ENCODE measurements at places on chromosomes 2 and 18.

GRCh38 chr2:12037301-12037700 lies 290.9 kb downstream of the LPIN1 start:
- DNase-seq = no peak

DNA sequence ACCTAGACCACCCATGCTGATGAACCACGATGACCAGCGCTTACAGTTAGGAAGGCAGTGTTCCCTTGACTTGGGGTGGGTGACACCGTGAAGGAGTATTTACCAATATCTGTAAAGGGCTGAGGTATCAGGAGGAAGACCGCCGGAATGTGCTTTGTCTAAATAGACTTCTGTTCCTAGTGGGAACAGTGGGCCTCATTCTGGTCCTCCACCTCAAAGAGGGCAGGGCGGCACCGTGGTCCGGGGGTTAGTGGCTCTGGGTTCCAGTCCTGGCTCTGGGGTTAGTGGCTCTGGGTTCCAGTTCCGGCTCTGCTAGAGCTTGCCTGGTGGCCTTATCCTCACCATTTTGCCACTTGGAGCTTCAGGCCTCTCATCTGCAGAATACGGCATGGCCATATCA lies 91.6 kb upstream of the SMAD2 start:
- no peak for DNase-seq

GRCh38 chr2:13050764-13051163 lies 334.0 kb downstream of the TRIB2 start:
- no peak for DNase-seq

- peak; percentile 78 for DNase-seq
These were observed 29.9 kb upstream of the NT5DC4 start for GRCh38 chr2:112690853-112691401.

GRCh38 chr2:218271865-218272530 lies 1.7 kb downstream of the PNKD start:
- no peak for DNase-seq

GRCh38 chr2:24214880-24215279 lies 40.0 kb downstream of the FAM228A start:
- DNase-seq = no peak

DNA sequence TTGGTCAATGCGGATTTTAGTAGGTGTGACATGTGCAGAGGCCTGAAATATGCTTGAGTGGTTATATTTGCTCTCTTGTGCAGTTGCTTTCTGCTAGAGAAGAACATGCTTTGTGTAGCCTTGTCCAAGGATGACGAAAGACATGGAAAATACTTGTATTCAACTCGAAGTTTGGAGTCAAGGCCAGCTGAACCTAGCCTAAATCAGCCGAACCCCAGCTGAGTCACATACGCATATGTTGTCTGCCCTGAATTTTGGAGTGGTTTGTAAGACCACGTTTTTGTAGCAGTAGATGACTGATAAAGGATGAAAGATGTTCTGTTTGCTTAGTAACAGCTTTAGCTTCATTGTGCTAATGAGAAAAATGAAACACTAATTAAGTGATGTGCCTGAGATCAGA lies 22.5 kb upstream of the SPAG16 start:
- no peak for DNase-seq

DNA sequence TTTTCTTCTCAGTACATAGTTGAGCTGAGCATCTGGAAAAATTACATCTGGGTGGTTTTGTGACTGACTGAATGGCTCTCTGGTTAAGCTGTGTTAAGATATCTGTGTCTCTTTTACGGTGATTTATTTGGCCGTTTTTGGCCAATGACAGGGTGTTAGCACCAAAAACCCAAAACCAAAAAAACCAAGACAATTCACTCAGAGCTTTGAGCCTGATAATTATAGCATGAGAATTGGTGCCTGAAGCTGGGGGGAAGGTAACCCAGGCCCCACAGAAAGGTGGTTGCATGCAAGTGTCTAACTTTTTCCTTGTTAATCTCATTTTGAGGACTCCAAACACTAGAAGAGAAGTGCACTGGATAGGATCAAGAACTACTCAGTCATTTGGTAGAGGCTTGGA lies 4.5 kb downstream of the CD28 start:
- DNase-seq = no peak

GRCh38 chr18:54209471-54210180 lies 14.8 kb downstream of the MBD2 start:
- peak; percentile 64 for DNase-seq

- DNase-seq = no peak
These were observed 59.3 kb upstream of the RFX8 start for GRCh38 chr2:101534149-101534611.

GRCh38 chr18:55509631-55510324 lies 78.2 kb downstream of the TCF4 start:
- DNase-seq = peak; percentile 89

DNA sequence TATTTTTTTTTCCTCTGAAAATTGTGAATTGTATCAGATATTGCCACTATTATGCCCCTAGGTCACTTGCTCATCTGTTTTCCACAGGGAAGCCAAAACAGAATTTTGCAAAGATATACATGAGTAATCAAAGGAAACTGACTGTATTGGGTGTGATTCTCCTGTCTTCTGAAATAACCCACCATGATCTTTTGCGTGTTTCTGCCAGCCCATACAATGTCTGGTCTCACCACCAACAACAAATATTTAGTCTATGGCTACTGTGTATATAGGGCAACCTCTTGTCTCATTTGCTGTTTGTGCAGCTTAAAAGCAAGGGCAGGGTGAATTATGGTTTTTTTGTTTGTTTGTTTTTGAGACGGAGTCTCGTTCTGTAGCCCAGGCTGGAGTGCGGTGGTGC lies 26.5 kb downstream of the EPAS1 start:
- DNase-seq = no peak

GRCh38 chr2:84441036-84441435 lies 18.0 kb downstream of the SUCLG1 start:
- no peak for DNase-seq

DNA sequence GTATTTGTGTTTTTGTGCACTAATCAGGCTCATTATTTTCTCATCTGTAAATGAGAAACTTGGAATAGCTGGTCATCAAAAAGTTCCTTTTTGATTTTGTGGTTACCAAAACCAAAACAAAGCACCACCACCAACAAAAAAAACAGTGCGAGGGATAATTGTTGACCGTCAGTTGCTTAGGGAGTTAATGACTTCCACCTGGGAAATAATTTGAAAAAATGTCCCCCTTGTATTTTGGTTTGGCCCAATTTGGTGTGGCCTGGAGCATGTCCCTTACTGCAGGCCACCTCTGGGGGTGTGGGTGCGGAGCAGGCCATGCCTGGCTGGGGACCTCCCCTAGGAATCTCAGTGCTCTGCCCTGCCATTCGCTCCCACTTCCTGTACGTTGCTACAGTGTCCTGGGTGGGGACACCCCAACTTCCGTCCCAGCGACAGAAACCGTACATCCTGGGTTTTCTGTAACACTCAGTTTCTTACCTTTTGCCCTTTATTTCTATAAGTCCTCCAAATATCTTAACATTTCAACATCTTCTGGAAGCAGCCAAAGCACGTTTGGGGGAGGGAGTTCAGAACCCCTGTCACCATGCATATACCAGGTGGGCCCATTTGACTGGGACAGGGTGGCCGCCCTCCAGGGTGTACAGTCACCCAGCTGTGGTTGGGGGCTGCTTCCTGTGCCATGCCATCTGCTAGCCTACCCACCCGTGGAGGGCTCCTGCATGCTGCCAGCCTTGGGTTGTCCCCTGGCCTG lies 31.3 kb downstream of the NCK2 start:
- DNase-seq = no peak

DNA sequence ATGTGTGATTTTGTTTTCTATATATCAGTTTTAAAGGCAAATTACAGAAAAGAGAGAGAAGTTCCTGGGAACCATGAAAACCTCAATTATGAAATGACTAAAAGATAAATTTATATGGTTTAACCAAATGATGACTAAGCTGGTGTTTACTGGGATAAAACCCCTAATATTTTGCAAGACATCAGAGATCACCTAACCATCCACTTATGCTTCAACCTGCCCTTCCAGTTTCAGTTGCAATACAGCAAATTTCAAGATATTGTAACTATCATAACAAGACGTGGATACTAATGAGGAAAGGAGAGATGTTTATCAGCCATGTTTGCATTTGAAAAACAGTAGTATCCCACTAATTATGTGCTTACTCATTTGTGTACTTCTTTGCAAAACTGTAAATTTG lies 108.2 kb downstream of the GAREM1 start:
- DNase-seq = no peak

GRCh38 chr2:140804700-140805260 lies 1326.0 kb downstream of the LRP1B start:
- DNase-seq = no peak

- no peak for DNase-seq
These were observed 351.2 kb downstream of the CDH2 start for GRCh38 chr18:27825689-27826088.

DNA sequence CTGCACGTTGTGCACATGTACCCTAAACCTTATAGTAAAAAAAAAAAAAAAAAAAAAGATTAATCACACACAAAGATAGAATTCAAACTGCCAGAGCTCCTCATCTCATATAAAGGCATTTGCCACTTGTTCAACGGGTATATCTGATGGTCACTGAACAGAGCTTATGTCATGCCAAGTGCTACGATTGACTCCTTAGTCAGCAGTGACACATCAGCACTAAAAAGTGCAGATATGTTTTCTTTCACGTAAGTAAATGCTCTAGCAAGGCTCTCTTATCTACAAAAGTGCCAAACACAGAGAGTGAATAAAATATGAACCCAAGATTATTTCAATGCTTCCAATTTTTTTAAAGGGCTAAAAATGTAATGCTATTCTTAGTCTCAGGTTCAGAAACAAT lies 1.1 kb downstream of the LMAN1 start:
- DNase-seq = peak; percentile 85

- DNase-seq = peak; percentile 49
These were observed 11.4 kb downstream of the IL1F10 start for GRCh38 chr2:113079131-113079530.

DNA sequence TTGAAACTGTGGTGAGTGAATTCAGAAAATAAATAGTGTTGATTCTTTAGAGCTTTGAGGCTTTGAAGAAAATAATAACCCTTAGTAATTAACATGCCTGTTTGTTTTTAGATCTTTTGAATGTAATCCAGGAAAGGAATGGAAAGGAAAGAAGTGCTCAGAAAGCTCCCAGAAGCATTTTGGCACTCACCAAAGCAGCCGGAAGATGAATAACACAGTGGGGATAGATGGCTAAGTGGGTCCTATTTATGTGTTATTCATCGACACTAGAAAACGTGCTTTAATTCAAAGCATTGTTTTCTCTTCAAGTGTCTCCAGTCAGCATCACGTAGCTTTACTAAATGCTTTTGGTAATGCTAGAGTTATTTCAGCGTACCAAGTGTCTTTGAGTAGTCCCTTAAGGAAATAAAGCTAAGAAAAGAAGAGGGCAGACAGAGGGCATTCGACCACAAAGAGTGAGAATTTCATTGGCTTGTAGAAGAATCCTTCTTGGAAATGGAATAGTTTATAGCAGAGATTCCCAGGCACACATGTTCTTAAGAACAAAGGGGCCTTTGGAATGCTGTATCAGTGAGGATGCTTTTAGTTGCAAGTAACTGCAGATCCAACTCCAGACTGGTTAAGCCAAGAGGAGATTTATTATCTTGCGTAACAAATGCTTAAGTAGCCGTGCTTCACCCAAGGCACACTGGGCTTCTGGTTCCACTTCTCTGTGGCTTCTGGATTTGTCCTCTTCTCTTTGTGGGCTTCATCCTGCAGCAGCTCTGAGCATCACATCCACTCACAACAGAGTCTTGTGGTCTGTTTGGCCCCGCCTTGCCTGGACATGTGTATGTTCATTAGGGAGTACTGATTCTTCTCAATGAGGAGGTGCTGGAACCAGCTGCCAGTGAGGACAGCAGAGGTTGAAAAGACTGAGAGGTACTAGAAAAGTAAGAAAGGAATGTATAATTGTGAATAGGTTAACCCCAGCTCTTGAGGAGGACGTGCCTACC lies 63.6 kb upstream of the LTBP1 start:
- no peak for DNase-seq

- no peak for DNase-seq
These were observed 11.6 kb downstream of the EN1 start for GRCh38 chr2:118835746-118836410.

DNA sequence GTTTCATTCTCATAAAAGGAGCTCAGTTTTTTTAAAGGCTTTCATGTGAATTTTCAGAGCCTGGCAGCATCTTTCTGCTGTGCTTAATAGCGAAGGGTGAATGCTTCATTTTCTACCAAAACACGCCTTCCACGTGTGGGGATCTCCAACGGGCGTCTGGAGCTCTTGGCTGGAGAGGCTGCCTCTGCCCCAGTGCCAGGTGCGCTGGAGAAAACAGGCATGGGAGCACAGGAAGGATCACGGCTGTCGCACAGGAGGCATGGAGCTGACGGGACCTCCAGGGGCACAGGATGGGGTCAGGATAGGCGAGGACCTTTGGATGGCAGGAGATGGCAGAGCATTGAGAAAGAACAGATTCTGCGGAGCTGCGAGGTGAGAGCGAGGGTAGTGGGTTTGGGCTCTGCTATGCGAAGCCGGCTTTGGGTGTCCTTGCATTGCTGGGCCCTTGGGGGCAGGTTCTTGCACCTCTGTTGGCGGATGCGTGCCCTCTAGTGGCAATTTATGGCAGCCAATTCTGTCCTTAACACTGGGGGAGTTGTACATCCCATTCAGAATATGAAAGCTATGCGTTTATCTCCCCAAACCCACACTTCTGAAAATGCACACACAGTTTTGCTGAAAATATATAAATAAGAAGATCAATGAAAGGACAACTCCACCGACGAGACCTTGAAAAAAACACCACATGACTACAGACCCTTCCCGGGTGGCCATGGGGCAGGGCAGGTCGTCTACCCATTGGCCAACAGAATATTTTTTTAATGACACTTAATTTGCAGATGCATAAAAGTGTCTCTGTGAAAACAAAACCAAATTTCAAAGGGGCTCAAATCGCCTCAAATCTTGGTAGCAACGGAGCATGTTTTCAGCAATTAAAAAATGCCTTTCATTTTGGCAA lies 90.4 kb upstream of the SLC35G4 start:
- DNase-seq = peak; percentile 53

GRCh38 chr2:73356097-73356496 lies 29.5 kb upstream of the ALMS1 start:
- DNase-seq = no peak

DNA sequence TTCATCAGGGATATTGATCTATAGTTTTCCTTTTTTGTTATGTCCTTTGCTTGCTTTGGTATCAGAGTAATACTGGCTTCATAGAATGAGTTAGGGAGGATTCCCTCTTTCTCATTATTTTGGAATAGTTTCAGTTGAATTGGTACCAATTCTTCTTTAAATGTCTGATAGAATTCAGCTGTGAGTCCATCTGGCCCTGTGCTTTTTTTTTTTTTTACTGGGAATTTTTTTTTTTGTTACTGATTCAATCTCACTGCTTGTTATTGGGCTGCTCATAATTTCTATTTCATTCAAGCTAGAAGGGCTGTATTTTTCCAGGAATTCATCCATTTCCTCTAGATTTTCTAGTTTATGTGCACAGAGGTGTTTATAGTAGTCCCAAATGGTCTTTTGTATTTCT lies 103.9 kb downstream of the RND3 start:
- DNase-seq = no peak

Data from kidney tubule cell (primary cell).